ENCODE measurements at places on chromosomes 2 and 18. TPM values are rescaled to one million over a fixed set of nuclear protein-coding genes. Genes with fewer than 3 reads are reported as not detected.

GRCh38 chr2:37585982-37586621, 85.3 kb downstream of the CDC42EP3 start:
- peak; percentile 67 for DNase-seq

DNA sequence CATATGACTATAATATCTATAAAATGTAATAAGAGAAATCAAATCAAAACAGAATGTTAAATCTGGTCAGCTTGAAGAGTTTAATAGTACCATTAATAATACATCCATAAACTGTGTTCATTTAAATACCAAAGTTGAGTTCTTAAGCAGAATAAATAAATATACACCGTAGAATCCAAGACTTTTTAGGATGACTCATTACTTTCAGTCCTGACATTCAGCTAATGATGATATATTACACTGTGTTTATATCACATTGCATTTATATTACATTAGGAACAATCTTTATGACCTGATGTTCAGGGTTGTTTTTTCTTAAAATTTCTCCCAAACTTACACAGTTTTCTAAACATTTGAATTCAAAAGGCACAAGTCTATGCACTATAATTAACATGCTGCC, 331.3 kb downstream of the SS18 start:
- DNase-seq: no peak

DNA sequence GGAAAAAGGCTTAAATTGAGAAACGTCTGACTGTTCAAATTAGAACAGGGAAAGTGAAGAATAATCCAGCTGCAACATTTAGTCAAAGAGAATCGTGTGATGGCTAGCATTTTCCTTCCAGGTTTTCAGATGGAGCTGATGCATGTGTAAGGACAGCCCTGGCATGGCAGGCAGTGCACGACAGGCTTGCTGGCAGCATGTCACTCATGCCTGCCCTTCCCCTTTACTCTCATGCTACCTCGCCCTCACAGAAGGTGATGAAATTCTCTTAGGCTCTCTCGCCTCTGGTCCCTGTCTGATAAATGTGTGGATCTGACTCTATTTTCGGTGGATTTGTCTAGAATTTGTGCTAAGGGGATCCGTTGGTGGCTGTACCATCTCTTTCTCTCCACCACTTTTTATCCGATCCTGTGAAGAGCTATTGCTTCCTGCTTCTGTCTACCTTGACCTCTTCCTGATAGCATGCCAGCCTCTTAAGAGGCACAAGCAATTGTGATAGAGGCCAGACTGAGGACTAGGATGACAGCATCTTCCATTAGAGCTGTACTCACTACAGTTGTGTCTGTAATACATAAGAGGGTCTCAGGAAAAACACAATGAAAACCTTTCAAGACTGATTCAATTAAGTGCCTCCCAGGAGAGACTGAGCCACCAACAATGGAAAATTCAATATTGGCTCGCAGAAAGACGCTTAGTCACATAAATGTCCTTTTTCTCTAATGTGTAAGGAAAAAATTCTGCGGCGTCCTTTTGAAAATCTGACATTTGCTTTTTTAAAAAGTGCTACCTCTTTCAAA, 65.6 kb upstream of the NOSTRIN start:
- DNase-seq: no peak

DNA sequence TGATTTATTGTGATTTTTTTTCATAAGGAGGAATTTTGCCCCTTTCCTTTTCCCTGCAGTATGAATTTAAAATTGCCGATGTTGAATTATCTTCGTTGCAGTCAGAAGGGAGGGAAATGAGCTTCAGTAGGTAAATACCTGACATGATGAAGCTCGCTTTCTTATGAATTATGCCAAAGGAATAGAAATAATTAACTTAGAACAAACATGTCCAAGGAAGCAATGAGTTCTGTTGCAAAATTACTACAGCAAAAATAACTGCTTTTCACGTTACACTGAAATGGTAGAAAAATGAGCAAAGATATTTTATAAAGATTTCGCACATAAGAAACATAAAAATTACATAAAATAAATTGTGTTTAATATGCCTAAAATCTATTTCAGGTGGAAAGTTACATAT, 91.1 kb upstream of the ZNF804A start:
- no peak for DNase-seq

WDR33 gene
- total RNA-seq: 71.8 TPM

ACTR3 gene
- 517 TPM for total RNA-seq

SRD5A2 gene
- not detected for total RNA-seq

KIAA2012 gene
- not detected for total RNA-seq

GRCh38 chr2:204972606-204973336, 427.5 kb downstream of the PARD3B start:
- DNase-seq: no peak

OR6B2 gene
- total RNA-seq: not detected

DNA sequence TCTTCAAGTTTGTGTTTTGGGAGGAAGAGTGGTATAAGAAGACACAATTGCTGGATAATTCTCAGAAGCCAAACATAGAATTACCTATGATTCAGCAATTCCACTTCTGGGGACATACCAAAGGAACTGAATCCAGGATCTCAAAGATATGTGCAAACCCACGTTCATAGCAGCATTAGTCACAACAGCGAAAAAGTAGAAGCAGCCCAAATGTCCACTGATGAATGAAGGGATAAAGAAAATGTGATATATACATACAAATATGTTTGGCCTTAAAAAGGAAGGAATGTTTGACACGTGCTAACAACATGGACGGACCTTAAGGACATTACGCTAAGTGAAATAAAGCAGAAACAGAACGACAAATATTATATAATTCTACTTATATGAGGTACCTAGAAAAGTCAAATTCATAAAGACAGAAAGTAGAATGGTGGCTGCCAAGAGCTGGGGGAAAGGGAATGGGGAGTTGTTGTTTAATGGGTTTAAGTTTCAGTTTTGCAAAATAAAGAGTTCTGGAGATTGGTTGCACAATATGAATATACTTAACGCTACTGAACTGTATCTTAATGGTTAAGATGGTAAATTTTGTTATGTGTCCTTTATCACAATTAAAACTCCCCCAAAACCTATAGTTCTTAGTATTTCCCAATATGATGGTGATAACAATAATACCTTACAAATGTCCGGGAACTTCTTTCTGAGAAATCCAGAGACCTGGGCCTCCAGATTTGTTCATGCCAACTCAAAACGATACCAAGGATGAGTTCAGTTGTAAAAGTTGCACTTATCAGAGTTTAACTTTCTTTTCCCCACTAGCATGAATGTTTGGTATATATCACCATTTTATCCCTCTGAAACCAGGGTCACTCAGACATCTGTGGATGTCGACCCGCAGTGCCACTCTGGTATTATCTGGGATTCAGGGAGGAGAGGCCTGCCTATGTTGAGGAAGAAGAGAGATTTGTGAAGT, 33.7 kb upstream of the WIPF1 start:
- no peak for DNase-seq

GRCh38 chr2:205477016-205477705, 205.1 kb upstream of the NRP2 start:
- DNase-seq: no peak

DNA sequence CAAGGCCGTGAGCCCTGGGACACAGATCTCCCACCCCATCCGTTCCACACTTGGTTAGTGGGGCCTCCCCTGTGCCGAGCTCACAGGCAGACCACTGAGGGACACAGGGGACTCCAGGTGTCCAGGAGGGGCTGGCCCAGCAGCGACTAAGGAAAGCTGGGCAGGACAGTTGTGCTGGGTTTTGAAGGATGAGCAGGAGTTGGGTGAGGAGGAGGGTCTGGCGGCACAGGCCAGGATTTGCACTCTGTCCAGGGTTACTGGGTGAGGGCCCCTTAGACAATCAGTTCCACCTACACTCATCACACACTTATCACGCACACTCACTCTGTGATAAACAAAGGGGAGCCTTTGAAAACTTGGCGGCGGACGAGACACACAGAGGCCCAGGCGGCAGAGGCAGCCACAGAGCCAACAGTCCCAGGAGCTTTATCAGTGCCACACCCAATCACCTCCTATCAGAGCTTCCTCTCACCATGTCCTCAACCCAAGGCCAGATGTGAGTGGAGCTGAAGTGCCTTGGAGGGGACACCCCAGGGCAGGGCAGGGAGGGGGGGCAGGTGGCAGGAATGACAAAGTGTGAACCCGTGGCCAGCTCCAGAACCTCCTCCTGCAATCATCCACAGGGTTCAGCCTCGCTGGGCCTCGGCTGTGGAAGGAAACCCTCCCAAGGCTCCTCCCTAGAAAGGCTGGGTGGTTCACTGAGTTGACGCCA, 26.6 kb downstream of the BIN1 start:
- no peak for DNase-seq

UGT1A8 gene
- not detected for total RNA-seq

IL37 gene
- total RNA-seq: not detected

PIK3C3 gene
- total RNA-seq: 37.3 TPM

DNA sequence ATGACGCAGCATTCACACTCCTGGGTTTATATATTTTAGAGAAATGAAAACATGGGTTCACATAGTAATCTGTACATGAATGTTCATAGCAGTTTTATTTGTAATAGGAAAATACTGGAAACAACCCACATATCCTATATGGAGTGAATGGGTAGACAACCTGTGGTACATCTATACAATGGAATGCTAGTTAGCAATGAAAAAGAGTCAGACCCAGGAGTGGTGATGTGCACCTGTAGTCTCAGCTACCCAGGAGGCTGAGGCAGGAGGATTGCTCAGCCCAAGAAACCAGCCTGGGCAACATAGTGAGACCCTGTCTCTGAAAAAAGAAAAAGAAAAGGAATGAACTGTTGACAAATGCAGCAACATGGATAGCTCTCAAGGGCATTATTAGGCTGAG, 25.9 kb downstream of the AFTPH start:
- no peak for DNase-seq

- no peak for DNase-seq
Observed at GRCh38 chr2:65456886-65457285, 24.5 kb upstream of the SPRED2 start.

SLC9A4 gene
- total RNA-seq: not detected

CRYGD gene
- total RNA-seq: not detected

GRCh38 chr2:188848887-188849435, 125.2 kb upstream of the COL3A1 start:
- no peak for DNase-seq

GRCh38 chr2:213723707-213724106, 439.4 kb downstream of the SPAG16 start:
- DNase-seq: no peak

DNA sequence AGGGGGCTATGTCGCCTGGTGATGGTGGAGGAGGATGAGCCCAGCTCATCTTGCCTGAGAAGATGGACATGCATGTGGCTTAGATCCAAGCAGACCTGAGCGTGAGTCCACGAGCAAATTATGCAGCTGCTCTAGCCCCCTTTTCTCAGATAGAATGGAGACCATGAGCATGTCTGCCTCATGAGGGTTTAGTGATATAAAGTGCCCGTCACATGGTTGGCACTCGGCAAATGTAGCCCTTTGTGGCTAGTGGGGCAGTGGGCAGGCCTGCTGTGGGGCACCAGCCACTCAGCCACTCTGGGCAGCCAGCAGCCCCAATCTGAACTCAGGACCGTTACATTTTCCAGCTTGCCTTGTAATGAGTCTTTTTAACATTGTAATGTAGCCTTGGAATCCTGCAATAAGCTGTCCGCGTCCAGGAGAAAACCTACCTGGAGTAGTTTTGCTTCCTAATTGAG, 92.1 kb upstream of the HS6ST1 start:
- DNase-seq: no peak

FOXI3 gene
- not detected for total RNA-seq

DNA sequence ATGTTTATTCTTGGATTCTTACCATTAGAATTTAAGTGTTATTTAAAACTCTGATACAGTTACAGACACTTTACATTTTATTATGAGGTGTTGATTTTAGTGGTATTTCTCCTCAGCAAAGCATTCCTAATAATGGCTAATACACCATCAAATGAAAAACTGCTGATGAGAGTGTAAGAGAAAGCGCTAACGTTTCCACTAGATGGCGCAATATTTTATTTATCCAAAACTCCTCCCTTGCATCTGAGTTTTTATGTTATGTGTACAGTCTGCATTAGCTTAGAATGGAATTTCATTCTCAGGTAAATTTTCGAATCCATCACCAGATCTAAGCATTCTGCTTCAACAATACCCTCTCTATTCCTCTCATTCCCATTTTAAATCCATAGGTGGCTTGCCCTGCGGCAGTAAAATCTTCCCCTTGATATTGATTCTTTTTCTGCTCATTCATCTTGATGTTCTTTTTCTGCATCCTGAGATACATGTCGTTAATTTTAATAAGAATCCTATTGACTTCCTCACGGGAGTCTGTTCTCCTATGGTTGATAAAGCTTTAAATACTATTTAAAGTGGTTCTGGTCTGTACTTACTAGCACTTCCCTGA, 53.9 kb downstream of the PRKRA start:
- DNase-seq: no peak

EIF2AK2 gene
- total RNA-seq: 21.2 TPM

DNA sequence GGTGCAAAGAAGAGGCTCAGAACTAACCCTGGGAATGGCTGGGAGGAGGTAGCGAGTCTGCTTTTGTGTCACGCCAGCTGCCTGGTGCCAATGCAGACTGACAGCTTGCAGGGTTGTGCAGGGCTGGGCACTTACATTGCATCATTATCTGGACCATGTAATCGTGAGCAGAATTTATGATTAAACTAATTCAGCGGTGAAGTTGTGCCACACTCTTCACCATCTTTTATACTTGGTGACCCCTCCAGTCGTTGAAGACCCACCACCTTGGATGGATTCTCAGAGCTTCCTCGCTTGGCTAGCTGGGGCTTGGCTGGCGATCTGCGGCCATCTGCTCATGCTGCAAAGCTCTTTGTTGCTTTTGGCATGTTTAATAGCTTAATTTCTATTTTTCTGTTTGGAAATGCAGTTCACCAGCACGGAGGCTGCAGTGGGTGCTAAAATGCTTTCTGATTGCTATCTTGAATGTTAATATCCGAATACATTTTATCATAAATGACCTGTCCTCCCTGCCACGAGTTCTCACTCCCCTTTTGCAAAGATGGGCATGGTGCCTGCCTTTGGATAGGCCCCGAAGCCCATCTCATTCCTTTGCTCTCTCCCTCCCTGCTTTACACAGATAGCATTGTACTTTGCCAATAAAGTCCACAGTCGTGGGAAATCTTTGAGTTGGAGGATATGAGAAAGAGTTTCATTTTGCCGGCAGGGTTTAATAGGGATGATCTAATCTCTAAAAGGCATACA, 188.2 kb downstream of the PRKCE start:
- no peak for DNase-seq

- DNase-seq: no peak
Observed at GRCh38 chr2:14745288-14746076, 113.0 kb downstream of the LRATD1 start.

DNA sequence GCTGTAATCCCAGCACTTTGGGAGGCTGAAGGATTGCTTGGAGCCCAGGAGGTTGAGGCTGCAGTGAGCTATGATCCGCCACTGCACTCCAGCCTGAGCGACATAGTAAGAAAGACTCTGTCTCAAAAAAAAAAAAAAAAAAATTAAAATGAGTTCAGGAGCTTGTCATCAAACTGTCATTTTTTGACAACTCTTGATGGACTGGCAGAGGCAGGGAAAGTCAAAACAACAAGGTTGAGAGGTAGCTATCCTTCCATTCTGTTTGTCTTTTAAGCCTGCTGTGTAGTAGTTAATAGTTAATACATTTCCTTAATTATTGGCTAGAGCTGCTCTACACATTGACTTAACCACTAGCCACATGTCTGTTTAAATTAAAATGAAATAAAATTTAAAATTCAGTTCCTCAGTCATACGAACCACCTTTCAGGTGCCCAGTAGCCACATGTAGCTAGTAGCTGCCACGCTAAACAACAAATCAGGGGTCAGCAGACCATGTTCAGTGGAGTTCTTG, 22.7 kb downstream of the DPYSL5 start:
- DNase-seq: no peak

NMS gene
- total RNA-seq: not detected

GRCh38 chr18:57959278-57959677, 84.7 kb upstream of the NEDD4L start:
- no peak for DNase-seq
